ENCODE measurements at places on chromosomes 1 and 21.

- DNase-seq: no peak
Observed at GRCh38 chr21:46000731-46001641, 19.4 kb downstream of the COL6A1 start.

DNA sequence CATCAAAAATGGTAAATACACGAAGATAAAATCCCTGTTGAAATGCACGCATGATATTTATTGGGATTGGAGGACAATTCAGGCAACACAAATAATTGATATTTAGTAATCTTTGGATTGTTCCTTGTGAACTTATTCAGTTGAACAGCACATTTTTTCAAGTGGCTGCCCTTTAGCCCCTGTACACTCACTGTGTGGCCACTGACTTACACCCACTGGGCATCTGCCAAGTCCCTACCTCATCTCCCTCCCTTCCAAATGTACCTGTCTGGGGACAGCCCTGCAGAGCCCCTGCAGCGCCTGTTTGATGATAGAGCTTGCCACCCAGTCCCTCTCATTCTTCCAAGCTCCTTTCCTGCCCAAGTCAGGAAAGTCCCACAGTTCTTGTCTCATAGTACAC, 154.3 kb downstream of the GLUL start:
- no peak for DNase-seq

DNA sequence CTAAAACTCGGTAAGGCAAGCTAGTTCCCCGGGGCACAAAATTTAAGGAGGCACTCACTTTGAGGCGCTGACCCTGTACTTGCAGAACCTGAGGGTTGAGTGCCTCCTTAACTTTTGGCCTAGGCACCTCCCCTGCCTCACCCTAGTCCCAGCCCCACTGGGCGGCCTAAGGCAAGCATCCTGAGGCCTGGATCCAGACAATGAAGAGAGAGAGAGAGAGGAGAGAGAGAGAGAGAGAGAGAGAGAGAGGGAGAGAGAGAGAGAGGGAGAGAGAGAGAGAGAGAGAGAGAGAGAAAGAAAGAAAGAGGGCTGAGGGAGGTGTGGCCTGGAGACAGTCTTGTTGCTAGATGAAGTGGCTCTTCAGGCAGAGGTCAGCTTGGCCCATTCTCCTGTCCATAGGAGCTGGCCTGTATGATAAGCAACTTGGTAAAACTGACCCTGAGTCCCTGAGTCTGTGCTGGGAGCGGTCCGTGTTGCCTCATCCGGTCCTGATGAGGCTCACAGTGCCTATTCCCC, 7.4 kb upstream of the LRRN2 start:
- DNase-seq: no peak

DNA sequence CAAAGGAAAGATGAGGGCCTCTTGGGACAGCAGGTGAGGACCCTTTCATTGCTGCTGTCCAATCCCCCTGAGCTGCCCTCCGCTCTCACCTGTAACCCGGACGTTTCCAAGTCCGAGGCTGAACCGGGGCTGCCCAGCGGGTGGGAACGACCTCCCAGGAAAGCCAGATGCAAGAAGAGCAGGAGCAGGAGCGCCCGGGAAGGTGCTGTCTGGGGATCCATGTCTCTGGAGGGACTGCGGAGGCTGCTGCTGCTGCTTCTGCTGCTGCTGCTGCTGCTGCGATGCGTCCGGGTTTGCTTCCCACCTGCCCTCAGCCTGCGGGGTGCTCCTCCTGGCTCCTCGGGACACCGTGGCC, at the start of gene NPPB:
Gene NPPB (minus strand): TSS at position 333 of the 355 bp plus-strand sequence. CDS start 112 bp downstream, at position 221.
- no peak for DNase-seq

GRCh38 chr1:156500543-156500792, at the start of gene MEF2D:
MEF2D (minus strand) TSS chr1:156500775; CDS start chr1:156483292, 17,483 bp downstream.
- DNase-seq: no peak

DNA sequence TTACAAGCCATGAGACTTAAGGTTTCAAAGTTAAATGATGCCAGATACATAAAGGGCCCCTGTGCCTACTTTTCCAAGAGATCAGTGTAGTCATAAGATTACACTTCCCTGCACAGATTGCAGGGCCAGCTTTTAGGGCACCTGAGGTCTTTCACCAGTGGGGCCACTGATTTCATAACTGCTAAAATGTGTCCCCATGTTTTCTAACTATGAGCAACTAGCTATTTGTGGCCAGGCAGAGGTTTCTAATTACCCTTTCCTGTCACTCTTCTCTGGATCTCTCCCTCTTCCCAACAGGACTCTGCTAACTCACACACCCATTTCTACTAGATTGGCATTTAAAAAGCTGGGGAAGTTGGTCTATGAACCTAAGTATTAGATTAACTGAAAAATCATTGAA, 207.1 kb upstream of the SGIP1 start:
- DNase-seq: no peak

- peak; percentile 24 for DNase-seq
Observed at GRCh38 chr1:192998536-192998935, 60.6 kb downstream of the UCHL5 start.

- DNase-seq: no peak
Observed at GRCh38 chr21:41962425-41962966, 8.7 kb upstream of the C2CD2 start.
